ENCODE measurements at places on chromosomes 5 and 9. TPM values are rescaled to one million over a fixed set of nuclear protein-coding genes. Genes with fewer than 3 reads are reported as not detected.

- H3K36me3 ChIP-seq, result peaks cover 41% of the 10 kb centered on the region
- no peak overlapping the region for H3K4me3 ChIP-seq
- H3K4me1 ChIP-seq, result no peaks in the 10 kb centered on the region
- no peaks in the 10 kb centered on the region for H3K27me3 ChIP-seq
Measured at GRCh38 chr5:55701462-55702103, 10.5 kb downstream of the SLC38A9 start.

VLDLR gene
- total RNA-seq, result 183 TPM

DNA sequence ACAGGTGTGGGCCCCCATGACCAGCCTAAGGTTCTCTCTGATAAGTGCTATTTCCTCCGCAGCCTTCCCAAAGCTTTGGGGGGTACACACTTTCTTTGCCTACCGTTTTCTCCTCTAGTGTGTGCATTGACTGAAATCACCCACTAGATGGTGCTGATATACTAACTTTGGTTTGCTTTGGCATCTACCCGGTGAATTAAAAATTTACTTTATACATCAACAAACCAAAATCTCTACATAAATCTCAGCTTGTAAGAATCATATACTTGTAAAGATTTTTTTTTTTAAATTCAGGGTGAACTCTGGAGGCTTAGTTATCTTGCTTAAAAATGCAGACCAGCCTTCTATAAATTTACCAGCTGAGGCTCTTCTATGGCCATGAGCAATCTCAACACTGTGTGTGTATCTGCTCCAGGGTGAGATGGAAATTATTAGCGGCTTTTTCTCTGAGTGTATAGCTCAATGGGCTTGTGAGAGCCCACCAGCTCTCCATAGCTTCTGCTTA is 475.7 kb upstream of the TNC start:
- H3K36me3 ChIP-seq, result no peaks in the 10 kb centered on the region
- peak; percentile 63 for DNase-seq
- no peak overlapping the region for H3K4me3 ChIP-seq
- no peak overlapping the region for H3K27ac ChIP-seq

- no peaks in the 10 kb centered on the region for H3K4me1 ChIP-seq
- no peak for DNase-seq
- H3K36me3 ChIP-seq, result no peaks in the 10 kb centered on the region
- no peak overlapping the region for H3K27ac ChIP-seq
- H3K27me3 ChIP-seq, result peaks cover 12% of the 10 kb centered on the region
Measured at GRCh38 chr5:2763533-2763794, 12.0 kb upstream of the IRX2 start.

TYRP1 gene
- total RNA-seq, result 0.57 TPM

GRCh38 chr5:178537467-178538371 is 52.5 kb downstream of the COL23A1 start:
- H3K27me3 ChIP-seq, result no peaks in the 10 kb centered on the region
- H3K4me3 ChIP-seq, result no peak overlapping the region
- H3K36me3 ChIP-seq, result no peaks in the 10 kb centered on the region
- H3K27ac ChIP-seq, result no peak overlapping the region

- H3K27ac ChIP-seq, result no peak overlapping the region
- H3K36me3 ChIP-seq, result no peaks in the 10 kb centered on the region
- peaks cover 27% of the 10 kb centered on the region for H3K27me3 ChIP-seq
- DNase-seq, result no peak
Measured at GRCh38 chr5:174310706-174311105, 265.2 kb downstream of the NSG2 start.

GRM6 gene
- not detected for total RNA-seq

- no peak overlapping the region for H3K27ac ChIP-seq
- DNase-seq, result no peak
- no peaks in the 10 kb centered on the region for H3K27me3 ChIP-seq
- no peaks in the 10 kb centered on the region for H3K36me3 ChIP-seq
- no peaks in the 10 kb centered on the region for H3K4me1 ChIP-seq
Measured at GRCh38 chr9:33408087-33408486, 5.7 kb upstream of the AQP7 start.

DNA sequence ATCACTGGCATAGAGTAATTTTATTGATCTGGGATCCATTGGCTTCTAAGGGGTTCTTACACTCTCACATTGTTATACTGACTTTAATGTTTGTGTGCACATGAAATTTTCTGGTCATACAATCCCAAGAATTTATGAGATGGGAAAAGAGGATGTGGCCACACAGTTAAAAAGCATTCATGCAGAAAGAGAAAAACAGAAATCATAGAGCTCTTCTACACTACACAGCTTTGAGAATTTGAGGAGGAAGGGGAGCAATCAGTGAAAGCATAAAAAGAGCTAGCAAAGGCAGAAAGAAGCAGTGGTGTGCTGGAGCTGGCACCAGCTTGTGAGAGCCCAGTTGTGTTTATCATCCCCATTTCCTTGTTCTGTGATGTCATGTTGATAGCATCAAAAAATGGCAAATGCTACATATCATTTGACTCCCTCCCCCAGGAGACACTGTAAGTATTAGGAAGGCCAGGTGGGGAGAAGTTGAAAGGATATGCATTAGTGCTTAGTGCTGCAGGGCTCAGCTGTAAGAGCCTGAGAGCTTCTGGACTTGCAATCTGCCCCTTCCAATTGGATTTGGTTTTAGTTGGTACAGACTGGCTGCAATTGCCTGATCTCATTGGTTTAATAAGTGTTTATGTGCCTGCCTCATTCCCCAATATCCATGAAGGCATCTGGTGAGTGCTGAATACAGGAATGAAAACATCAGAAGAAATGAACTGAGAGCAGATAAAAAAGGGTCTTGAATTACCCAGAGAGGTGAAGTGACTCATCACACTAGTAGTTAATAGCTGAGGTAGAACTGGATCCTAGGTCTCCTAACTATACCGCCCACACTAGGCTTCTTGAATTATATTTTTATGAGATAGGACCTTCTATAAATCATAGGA is 30.9 kb downstream of the RHOBTB3 start:
- no peaks in the 10 kb centered on the region for H3K4me1 ChIP-seq
- H3K36me3 ChIP-seq, result peaks cover 99% of the 10 kb centered on the region
- H3K4me3 ChIP-seq, result no peak overlapping the region
- DNase-seq, result no peak
- H3K27me3 ChIP-seq, result no peaks in the 10 kb centered on the region

DNA sequence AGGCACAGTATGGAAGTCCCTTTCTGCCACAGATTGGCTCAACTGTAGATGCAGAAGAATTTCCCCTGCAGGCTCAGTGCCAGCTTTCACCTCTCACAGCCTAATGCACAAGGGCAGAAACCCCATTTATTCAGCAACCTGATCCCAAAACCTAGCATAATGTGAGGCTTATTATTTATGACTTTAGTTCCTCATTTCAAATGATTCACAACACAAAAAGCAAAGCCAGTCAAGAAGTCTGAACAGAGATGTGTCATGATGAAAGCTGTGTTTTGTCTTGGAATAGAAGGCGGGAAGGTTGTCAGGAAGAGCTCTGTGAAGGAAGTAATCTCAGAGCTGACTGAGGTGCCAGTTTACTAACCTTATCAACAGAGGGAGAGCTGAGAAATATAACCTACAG is 369.7 kb downstream of the LRRC70 start:
- H3K27ac ChIP-seq, result no peak overlapping the region
- no peak overlapping the region for H3K4me3 ChIP-seq
- no peaks in the 10 kb centered on the region for H3K27me3 ChIP-seq
- no peak for DNase-seq

VDAC1 gene
- 238 TPM for total RNA-seq

DNA sequence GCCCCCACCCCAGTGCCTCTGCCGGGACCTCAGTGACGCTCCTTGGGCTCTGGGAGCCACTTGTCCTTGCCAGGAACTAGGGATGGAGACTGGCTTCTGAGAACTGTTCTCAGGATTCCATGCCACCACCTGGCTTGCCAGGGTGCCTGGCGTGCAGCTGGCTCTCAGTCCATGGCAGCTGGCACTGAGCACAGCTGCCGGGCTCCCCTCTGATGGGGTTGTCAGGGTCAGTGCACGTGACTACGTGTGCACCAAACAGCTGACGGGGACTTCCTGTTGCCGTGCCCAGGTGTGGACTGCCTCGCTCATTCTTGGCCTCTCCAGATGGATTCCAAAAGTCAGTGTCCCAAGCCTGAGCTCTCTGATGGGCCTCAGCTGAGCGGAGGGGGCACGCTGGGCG is 9.4 kb downstream of the KCNT1 start:
- no peak overlapping the region for H3K27ac ChIP-seq
- H3K4me1 ChIP-seq, result no peaks in the 10 kb centered on the region
- no peak overlapping the region for H3K4me3 ChIP-seq
- no peak for DNase-seq
- no peaks in the 10 kb centered on the region for H3K36me3 ChIP-seq
- peaks cover 33% of the 10 kb centered on the region for H3K27me3 ChIP-seq

GRCh38 chr9:71562140-71562539 is 206.2 kb downstream of the CEMIP2 start:
- H3K4me3 ChIP-seq, result no peak overlapping the region
- H3K36me3 ChIP-seq, result no peaks in the 10 kb centered on the region
- H3K4me1 ChIP-seq, result peaks cover 3% of the 10 kb centered on the region
- no peak overlapping the region for H3K27ac ChIP-seq

GDNF gene
- 0.58 TPM for total RNA-seq
